ENCODE measurements at places on chromosomes 4 and X. TPM values are rescaled to one million over a fixed set of nuclear protein-coding genes. Genes with fewer than 3 reads are reported as not detected.

DNA sequence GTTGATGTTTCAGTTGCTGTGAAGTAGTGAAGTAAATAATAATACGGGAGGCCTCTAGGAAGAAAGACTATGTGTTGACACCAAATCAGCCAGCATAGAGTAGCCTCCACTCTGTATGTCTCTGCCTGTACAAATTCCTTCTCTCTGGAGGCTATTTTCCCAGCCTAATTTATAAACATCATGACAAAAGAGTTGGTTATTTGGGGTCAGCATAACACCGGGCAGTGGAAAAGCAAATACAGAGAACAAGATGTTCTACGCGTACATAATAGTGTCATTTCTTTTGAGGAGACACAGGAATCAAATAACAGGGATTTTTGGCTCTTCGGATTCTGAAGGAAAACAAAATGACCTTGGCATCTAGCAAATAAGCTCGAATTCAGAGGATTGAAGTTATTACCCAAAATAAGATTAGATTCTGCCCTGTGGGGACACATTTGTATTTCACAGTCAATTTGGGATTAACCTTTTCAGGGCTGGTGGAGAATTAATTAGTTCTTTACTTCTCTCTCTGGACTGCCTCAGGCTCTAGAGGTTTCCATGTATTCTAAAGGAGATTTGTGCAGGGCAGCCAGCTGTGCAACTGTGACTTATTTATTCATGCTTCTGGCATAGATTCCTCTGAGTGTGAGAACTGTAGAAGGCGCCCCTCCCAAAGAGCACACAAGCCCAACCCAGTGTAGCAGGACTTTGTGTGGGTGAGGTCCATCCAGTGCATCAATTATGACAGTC lies 14.1 kb upstream of the SYTL4 start:
- no peak for DNase-seq

DNA sequence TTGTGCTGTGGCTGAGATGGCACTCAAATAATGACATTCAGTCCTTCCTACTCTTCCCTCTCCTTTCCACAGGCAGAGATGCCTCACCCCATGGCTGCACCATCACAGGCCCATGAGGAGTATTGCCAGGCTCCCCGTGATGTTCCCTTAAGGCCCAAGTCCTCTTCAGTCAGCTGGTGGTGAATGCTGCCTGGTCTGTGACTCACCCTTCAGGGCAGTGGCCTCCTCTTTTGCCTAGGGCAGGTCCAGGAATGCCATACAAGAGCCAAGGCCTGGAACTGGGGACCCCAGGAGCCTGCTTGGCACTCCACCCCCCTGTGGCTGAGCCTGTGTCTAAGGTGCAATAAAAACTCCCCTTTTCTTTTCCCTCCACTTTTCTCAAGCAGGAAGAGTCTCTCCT lies 144.2 kb upstream of the GEMIN8 start:
- DNase-seq: no peak

DNA sequence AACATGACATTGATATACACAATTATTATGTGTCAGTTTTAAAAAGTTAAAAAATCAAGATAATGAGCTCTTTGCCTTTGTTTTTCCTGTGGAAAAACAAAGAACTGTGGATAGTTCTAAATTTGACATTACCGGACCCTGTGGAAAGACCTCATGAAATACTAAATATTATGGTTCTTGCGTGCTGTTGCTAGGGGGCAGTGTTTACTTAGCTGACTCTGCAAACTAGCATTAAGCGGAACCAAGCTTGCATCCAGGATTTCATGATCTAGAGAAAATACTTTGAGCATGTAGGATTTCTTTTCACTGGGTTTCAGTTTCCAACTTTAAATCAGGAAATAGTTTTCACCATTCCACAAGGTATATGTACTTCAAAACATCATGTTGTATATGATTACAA lies 33.6 kb downstream of the CLCN4 start:
- DNase-seq: no peak

GRCh38 chr4:184165291-184165690 lies 52.4 kb downstream of the ENPP6 start:
- DNase-seq: no peak

DNA sequence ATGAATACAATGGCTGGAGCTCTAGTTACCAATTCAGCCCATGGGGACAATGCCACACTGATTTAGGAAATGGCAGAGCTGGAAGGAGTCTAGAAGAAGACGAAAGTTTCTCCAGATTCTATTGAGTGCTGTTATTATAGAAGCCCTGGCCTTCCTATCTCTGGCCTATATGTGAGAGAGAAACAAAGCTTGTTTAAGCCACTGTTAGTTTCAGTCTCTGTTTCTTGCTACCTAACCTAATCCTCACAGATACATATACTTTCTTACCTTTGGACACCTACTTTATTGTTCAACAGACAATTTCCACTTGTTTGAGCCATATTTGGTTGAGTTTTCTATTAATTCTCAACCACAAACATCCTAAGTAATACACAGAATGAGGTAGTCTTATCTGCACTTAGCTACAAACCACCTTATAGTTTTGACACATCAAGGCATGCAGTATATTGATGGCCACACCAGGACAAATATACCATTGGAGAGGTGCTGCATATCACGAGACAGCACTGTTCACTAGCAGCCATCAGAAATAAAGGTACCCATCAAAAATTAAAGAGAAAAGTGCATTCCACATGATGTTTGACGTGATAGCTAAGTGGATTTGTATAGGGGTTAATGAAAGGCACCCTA lies 190.2 kb downstream of the SMIM20 start:
- DNase-seq: no peak

The ZCCHC13 gene
- not detected for total RNA-seq

The LRIT3 gene
- 0.35 TPM for total RNA-seq

Measured in naive thymus-derived CD4-positive, alpha-beta T cell (primary cell).